Stimulated activated CD8-positive, alpha-beta memory T cell treated with anti-CD3 and anti-CD28 coated beads, Interleukin-12 subunit alpha, Interleukin-12 subunit beta, amount 100 ng/mL, for 1 hour (primary cell): ENCODE measurements at places on chromosomes 1 and 21.

DNA sequence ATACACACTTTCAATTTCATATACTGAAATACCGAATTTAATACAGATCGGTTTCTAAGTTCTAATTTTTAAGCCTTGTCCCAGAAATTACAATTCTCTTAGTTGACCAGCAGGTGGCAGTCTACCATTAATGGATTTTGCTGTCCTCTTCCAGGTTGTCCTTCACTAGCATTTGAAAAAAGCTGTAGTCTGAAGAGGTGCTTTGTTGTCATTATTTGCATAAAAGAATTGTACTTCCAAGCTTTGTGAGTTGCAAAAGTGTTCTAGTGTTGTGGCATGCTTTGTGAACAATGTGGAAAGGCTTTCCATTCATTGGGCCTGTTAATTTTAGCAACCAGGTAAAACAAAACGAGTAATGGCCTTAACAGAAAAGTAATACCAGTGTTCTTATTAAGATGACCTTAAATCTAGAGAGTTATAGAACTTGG lies 193.6 kb downstream of the RPS6KC1 start:
- peak; percentile 8 for DNase-seq

GRCh38 chr1:12059722-12060464 lies 3.2 kb upstream of the TNFRSF8 start:
- no peak for DNase-seq

- no peak for DNase-seq
Observed at GRCh38 chr1:162676087-162676486, 43.8 kb downstream of the DDR2 start.

DNA sequence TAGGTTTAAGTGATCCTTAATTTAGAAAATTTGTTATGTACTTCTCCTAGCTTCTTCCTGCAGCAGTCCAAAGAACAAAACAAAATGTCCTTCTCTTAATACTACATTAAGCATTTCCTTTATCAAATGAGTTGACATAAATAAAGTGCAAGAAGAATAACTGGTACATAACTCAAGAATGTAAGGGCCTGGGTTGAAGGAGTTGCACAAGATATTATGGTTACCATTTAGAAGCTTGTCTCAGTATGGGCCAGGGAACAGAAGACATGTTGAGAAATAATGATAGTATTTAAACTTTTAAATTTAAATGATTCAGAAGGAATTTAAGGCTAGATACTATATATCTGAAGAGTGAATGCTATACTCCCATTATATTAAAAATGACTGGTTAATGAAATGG lies 23.5 kb downstream of the SUCO start:
- DNase-seq, result no peak

DNA sequence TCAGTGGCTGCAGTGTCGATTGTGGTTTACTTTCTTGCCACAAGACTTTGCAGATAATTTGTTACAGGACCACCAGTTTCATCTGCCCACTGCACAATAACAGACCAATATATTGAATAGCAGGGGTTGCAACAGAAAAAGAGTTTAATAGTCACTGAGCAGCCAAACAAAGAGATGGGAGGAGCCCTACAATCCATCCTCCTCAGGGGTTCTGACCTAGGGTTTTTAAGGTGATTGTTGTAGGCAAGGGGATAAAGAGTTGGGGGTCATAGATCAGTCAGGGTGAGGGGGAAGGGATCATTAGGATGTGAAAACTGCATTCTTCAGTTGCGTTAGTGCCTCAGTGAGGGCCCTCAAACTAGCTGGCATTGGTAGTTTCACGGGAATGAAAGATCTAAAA lies 110.7 kb upstream of the OLFM3 start:
- no peak for DNase-seq

GRCh38 chr1:112803906-112804762 lies 89.0 kb upstream of the PPM1J start:
- peak; percentile 2 for DNase-seq

DNA sequence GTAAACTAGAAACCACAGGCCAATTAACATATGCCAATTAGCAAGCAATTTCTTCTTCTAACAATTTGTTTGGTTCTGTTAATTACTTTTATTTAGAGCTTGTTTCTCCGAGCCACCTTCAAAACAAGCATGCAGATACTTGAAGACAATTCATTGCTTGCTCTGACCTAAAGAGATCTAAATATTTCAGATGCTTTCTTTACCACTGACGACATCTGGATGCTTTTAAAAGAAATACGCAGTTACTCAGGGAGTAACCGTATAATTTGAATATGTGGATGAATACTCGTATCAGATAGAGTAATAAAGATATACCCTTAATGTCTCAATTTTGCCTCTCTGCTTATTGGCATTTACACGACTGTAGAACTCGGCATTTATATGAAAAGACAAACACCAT lies 390.0 kb downstream of the DISC1 start:
- DNase-seq, result no peak

DNA sequence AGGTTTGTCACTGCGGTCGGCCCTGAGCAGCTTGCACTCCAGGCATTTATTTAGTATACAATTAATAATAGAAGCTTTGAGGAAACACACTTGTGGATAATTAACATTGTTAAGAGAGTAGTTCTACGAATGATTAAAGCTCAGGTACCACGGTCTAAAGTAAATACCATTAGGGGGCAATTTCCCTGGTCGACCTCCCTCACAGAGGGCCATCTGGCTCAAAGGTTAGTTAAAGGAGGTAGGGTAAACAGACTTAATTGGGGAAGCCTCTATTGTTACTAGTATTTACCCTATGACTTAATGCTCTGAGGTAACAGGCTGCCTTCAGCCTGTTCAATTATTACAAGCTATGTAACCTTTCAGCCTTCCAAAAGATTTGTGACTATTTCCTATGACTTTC lies 122.3 kb upstream of the SLC44A3 start:
- DNase-seq, result no peak

- no peak for DNase-seq
Observed at GRCh38 chr1:24477309-24477708, 25.3 kb upstream of the RCAN3 start.

DNA sequence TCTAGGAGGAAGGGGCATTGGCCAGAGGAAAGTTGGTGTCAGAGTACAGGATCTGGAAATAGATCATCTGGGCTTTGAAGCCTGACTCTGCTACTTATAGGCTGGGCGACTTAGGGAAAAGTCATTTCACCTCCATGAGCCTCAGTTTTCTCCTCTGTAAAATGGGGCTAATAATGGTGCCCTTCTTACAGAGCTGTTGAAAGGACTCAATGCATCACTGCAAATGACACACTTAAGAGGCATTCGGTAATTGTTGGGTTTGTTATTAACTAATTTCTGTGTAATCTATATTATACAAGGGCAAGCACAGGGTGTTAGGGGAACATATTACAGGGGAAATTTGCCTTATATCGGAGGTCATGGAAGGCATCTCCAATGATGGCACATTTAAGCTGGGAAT lies 96.1 kb downstream of the KAZN start:
- no peak for DNase-seq

DNA sequence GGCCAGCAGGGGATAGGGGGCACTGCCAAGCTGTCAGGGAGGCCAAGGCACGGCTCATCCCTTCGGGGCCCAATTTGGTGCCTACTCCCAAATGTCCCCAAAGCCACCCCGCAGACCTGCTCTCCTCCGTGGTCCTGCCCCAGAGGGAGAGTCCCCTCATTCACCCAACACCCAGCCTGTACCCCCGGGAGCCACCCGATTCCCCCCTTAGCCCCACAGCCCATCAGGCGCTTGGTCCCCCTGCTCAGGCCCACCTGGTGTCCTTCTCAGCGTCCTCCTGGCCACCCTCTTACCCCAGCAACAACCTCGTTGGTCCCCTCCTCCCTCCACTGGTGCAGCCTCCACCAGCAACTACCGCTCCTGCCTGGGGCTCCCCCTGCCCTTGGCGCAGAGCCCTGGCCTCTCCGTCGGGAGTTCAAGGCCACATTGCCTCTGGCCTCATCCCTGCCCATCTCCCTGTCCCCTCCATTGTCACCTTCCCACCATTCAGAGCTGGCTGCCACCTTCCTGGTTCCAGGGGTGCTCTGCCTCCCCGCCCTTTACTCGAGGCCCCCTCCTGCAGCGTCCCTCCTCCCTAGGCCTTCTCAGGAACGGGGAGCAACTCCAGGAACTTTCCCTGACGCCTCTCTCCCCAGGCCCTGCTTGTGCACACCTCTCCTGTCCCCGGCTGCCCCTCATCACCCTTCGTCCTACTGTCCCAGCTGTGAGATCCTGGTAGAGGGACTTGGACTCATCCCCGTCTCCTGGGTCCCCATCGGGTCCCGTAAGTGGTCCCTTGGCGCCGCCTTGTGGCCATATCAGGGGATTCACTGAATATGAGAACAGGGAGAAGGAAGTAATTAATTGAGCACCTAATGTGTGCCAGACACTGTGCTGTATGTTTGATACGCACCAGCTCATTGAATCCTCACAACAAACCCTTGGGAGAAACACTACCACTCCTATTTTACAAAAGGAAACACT lies 73.9 kb downstream of the RAP1GAP start:
- peak; percentile 3 for DNase-seq

GRCh38 chr1:79497193-79497773 lies 490.8 kb upstream of the ADGRL4 start:
- no peak for DNase-seq

GRCh38 chr1:58932859-58933598 lies 149.2 kb upstream of the JUN start:
- no peak for DNase-seq

GRCh38 chr1:165057956-165058355 lies 298.6 kb downstream of the LMX1A start:
- no peak for DNase-seq

GRCh38 chr1:154599658-154600057 lies 8.3 kb downstream of the ADAR start:
- DNase-seq, result no peak

DNA sequence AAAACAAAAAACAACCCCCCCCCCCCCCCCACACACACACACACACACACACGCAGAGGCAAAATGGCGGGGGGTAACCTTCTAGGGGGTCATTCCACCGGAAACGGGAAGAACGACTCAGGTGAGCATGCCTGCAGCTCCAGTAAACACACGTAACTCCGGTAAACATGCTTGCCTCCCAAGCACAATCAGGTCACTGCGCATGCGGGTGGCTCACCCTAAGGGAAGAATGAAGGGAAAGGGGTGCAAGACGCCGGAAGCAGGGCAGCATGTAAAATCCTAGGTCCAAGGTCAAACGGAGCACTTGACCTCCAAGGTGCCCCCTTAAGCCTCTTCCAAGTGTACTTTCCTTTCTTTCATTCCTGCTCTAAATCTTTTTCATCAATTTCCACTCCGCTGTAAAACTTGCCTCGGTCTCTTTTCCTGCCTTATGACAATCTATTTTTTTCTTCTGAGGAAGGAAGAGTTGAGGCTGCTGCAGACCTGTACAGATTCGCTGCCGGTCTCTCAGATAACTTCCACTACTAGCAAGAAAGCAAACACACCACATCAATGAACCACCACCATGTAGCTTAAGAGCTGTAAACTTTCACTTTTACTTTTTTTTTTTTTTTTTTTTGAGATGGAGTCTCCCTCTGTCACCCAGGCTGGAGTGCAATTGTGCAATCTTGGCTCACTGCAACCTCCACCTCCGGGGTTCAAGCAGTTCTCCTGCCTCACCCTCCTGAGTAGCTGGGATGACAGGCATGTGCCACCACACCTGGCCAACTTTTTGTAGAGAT lies 21.0 kb upstream of the CBR3 start:
- DNase-seq, result no peak

DNA sequence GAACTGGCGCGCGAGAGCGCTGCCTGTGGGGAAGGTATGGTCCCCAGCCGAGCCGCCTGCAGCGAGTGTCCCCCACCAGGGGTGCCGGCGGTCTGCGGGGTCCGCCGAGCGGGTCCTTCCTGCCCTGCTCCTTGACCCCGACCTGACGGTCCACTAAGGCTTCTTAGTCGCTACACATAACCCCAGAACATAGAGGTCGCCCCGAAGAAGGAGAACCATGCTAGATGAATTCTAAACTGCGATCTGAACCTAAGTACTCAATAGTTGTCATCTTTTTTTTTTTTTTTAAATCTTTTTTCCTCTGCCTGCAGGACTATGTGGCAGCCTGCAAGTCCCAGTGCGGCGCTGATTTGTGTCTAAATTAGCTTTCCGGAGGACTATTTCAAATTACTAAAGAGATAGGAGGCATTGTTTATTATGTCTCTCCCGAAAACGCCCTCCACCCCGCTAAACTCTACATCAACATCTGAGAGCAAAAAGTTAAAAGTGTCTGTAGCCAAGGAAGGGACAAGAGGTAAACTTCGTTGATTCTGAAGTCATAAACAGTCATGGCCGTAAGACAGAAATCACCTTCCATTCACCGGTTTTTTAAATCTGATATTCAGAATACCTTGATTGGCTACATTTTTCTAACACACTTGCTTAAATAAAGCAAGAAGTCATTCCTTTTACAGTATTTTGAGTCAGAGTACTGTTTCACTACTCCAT lies 476 bp downstream of the AXDND1 start:
- DNase-seq, result no peak

GRCh38 chr21:38342739-38343138 lies 85.9 kb downstream of the KCNJ15 start:
- DNase-seq, result no peak

- no peak for DNase-seq
Observed at GRCh38 chr1:88650676-88651418, 33.2 kb upstream of the PKN2 start.

- DNase-seq, result no peak
Observed at GRCh38 chr1:39082811-39083576, 56.8 kb downstream of the NDUFS5 start.

DNA sequence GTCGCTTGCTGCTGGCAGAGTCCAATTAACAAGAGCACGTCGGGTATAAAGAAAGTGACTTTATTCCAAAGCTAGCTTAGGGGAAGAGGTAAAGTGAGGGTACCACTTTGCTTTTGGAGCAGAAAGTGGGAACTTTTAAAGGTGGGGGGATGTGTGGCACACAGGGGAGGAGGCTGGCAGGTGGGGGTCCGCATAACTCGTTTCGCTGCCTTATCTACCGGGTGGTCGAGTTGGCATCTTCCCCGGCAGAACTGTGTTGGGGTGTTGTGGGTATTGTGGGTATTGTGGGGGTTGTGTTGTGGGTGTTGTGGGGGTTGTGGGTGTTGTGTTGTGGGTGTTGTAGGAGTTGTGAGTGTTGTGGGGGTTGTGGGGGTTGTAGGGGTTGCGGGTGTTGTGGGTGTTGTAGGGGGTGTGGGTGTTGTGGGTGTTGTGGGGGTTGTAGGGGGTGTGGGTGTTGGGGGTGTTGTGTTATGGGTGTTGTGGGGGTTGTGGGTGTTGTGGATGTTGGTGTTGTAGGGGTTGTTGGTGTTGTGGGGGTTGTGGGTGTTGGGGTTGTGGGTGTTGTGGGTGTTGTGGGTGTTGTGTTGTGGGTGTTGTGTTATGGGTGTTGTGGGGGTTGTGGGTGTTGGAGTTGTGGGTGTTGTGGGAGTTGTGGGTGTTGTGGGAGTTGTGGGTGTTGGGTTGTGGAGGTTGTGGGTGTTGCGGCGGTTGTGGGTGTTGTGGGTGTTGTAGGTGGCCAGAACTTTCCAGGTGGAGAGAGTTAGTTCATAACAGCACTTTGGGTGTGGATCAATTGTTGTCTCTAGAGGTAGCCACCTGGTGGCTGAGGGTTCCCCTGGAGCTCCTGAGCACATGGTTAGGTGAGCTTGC lies 52.7 kb downstream of the AGPAT3 start:
- DNase-seq, result no peak
